ENCODE measurements at places on chromosomes 1 and 21.

DNA sequence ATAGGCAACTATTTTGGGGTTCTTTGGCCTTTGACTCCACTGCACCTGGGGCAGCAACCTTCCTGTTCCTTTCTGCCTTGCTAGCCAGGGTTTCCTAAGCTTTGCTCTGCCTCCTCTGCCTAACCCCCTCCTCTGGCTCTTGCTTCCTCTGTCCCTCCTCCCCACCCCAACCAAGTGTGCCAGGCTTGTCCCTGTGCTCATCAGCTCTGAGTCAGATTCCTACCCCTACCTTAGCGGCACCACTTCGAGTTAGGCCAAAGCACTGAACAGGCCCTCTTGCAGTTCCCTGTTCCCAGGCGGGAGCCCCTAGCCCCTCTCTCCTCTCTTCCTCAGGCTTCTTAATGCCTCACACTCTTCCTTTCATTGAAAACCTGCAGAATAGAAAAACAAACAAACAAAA, 74.8 kb upstream of the HAO2 start:
- no peak for DNase-seq

DNA sequence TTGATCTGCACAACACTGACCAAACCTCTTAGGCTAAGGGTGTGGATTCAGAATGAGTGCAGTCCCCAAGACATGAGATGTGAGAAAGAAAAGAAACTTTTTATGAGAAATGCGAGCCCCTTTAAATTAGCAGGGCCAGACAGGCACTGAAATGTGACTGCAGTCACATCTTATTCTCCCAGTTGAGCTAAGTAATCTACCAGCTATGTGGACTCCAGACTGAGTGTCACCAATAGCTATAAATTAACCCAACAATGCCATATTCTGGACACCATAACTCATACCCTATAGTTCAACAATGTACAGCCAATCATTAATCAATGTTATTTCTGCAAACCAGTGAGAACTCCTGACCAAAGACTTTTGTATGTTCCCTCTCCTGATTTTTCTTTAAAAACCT, 153.2 kb downstream of the COQ8A start:
- no peak for DNase-seq

GRCh38 chr21:27825035-27825434, 858.1 kb upstream of the ADAMTS5 start:
- DNase-seq: no peak

- no peak for DNase-seq
Measured at GRCh38 chr1:214352838-214353237, 71.9 kb downstream of the SMYD2 start.

DNA sequence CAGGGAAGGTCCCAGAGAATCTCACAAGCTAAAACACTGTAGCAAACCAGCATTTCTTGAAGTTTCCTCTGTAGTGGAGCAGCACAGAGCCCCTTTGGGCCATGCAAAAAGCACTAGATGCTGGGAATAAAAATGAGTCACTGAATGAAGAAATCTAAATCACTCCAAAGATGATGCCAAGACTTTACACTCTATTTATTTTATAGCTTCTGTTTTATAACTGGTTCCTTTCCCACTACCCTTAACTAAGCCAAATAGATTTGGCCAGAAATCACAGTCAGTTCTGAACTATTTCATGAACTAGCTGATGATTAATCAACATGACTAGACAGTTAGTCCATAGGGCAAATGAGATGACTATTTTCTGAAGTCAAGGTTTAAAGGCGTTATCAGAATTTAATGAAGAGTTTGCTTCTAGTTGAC, 89.5 kb downstream of the SCMH1 start:
- DNase-seq: no peak

GRCh38 chr1:48203287-48203900, 19.1 kb upstream of the SLC5A9 start:
- DNase-seq: no peak
